ENCODE measurements at places on chromosomes 5 and 9.
A peak's percentile ranks its signal among the peaks of the same experiment; 100 is the strongest.

GRCh38 chr9:136117916-136118319, 757 bp downstream of the TMEM250 start:
- DNase-seq, result peak; percentile 58

DNA sequence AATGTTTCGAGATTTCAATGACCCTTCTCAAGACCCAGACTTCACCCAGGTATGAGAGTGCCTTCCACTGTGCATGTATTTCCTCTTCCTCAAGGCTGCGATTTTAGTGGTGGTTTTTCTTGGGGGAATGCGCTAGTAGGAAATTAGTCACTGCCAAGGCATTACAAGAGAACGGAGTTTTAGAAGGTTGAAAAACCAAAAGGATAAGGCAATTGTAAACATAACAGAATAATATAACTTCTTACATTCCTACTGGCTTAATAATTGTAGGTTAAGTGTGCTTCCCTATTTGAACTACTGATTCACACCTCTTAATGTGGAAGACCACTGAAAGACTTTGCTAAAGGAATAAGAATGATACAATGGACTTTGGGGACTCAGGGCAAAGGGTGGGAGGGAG, 38.9 kb downstream of the ACO1 start:
- DNase-seq, result no peak

- DNase-seq, result no peak
Measured at GRCh38 chr9:79384091-79384490, 187.7 kb upstream of the TLE4 start.

DNA sequence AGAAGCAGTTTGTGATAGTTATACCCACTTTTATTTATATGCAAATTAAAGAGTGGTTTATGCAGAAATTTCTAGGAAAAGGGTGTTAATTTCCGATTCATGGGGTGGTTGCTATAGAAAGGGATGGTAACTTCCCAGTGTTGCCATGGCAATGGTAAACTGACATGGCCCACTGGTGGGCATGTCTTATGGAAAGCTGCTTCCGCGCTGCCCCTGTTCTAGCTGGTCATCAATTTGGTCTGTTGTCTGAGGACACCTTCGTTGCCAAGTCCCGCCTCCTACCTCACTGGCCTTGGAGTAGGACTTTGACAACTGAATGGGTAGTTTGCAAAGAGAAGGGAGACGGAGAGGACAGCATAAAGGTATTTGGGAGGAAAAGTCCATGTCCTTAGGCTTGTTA, 74.0 kb upstream of the SMIM23 start:
- DNase-seq, result no peak

- DNase-seq, result no peak
Measured at GRCh38 chr5:155729684-155730059, 597.3 kb upstream of the SGCD start.

DNA sequence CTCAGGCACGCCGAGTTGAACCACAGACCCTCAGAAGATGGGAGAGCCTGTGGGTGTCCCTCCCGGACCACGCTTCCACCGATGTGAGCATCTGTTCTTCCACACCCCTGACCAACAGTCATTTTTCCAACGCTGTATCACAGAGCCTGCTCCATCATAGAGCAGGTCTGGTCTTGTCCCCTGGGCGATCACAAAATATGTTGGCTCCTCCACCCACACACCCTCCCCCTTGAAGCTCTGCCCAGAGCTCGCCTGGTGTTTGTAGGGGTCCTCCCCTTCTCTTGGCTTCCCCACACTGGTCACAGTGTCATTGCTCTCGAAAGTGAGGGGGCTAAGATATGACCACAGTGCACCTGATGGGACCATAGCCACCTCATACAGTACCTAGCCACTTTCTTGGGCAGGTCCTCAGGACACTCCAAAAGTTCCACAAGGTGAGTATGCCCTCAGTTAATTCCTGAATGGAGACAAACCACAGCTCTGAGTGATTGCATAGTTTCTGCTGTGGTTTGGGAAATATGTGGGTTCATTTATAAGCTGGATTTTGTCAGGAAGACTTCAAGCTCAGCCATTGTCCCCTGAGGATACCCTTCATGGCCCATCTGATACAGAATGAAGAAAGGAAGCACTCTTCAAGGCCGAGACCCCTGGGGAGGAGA, 3.5 kb upstream of the ZNF618 start:
- DNase-seq, result no peak

DNA sequence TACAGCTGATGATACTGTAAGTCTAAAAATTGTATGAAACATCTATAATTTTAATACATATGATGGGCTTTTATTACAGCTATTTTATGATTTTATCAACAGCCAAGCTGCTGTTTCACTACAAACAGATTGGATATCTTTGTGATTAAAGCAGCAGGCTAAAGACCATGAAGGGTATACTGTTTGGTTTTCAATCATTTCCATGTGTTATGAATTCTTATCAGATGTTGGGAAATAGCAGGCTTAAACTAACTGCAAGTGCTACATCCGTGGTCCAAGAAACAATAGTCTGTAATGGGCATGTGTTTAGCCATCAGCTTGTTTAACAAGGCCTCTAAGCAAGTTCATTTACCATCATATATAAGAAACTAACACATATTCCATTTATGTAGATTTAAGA, 107.5 kb downstream of the CWC27 start:
- no peak for DNase-seq

GRCh38 chr5:14161825-14162556, 18.8 kb downstream of the TRIO start:
- no peak for DNase-seq

DNA sequence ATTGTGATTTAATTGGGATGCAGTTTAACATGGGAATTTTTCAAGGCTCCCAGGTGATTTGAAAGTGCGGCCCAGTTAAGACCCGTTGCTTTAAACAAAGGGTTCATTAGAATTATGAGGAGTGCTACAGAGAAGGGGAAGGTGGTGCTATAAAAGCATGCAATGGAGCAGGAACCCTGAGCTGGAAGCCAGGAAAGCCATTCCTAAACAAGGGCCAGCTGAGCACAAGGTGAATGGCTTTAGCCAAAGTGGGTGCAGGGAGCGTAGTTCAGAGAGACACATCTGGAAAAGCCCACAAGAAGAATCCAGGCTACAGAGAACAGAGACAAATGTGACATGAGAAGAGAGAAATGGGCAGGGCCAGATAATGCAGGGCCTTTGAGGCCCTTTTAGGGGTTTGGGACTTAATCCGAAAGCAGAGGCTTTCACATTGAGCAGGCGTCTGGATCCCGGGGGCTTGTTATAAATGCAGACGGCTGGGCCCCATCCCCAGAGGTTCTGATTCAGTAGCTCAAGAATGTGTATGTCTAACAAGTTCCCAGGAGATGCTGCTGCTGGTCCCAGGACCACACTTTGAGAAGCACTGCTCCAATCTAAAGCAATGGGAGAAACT, 138.1 kb upstream of the WWC1 start:
- no peak for DNase-seq

DNA sequence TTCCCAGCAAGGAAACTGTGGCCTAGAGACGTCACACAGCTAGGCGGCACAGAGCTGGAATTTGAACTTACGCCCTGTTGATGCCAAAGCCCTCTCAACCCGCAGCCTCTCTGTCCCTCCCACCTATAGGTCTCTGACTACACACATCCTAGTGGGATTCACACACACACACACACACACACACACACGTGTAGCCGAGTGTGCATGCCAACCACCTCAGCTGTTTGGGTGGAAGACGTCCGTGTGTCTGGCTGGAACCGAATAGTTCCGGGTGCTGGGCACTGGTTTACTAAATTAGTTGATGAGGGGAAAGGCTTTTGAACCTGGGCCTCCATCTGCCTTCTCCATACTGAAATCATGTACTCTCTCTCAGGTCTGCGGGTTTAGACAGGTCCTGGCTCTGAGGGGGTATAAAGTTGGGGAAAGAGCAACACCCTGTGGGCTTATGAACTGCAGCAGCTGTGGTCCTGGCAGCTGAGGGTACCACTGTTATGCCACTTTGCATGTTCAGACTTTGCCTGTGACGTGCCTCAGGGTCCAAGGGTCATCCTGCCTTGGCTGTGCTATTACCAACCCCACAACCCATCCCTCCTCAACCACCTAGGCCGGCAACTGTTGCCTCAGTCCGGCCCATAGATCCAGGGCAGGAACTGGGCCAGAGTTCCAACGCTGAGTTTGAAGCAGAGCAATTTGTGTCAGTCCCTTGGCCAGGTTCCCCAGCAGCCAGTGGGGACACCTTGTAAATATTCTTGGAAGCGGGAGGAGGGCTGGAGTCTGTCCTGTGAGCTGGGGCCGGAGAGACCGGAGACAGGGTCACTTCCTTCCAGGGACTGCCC, 50.5 kb downstream of the PSD2 start:
- DNase-seq, result no peak

GRCh38 chr5:74638970-74639806, 1.3 kb downstream of the ENC1 start:
- DNase-seq, result peak; percentile 44

- DNase-seq, result no peak
Measured at GRCh38 chr5:140794595-140795258, at the start of gene PCDHA2. Gene PCDHA2 (plus strand): TSS chr5:140794852.

GRCh38 chr5:116498503-116499048, 76.0 kb downstream of the SEMA6A start:
- peak; percentile 36 for DNase-seq

- no peak for DNase-seq
Measured at GRCh38 chr5:96768708-96769251, 39.0 kb downstream of the ERAP1 start.

DNA sequence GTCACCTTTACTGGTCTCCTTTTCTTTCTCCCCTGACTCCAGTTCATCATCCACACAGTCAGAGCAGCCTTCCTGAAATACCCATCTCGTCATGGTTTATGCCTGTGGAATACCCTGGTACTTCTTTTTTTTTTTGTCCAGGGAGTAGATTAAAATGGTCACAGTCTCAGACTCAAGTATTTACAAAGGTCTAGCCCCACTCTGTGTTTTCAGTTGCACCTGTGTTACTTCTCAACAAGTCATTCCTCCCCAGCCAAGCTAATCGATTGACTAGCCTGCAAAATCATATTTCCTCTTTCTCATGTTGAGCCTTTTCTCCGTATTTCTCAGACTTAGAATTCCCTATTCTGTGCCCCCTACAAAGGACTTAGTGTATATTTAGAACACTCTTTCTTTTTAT, 155.2 kb upstream of the KCNN2 start:
- DNase-seq, result no peak

DNA sequence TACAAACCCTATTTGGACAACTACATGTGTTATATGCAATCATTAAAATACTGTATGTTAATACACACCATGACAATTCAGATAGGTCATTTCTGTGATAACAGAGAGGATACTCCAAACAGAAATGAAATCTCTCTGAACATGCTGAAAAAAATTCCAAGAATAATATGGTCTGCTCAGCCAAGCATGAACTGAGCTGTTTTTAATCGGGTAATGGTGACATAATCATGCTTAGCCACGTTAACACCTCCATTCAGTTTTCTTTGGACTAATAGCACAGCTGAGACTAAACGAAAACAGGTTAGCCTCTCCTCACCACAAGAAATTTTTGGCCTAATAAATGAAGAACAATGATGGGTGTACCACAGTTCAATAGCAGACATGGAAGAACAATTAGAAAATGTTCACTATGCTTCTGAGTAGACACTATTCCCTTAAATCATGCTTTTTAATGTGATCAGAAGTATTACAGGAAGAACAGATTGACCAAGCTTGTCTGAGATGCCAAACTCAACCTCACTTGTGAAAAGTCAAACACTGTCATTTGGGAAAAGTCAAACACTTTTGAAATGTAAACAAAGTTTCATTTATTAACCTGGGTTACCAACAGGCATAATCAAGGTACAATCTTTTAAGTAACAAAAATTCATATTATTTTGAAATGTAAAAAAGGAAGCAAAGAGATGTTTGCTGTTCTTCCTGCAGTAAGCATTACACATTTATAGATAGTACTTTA, 19.4 kb downstream of the RAB14 start:
- no peak for DNase-seq

DNA sequence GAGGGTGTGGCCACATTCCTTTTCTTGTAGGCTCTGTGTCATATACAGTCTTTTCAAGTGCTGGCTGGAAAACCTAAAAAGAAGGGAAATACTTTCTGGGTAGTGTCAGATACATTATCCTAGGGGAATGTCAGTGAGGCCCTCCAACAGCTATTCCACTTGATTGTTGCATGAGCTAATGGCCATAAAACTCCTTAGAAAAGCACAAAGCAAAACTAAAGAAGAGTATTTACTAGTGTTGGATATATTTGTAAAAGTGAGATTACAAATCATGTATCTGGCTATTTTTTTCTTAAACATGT, 829 bp downstream of the ANXA1 start:
- no peak for DNase-seq

- DNase-seq, result no peak
Measured at GRCh38 chr5:40374853-40375252, 304.9 kb upstream of the PTGER4 start.

DNA sequence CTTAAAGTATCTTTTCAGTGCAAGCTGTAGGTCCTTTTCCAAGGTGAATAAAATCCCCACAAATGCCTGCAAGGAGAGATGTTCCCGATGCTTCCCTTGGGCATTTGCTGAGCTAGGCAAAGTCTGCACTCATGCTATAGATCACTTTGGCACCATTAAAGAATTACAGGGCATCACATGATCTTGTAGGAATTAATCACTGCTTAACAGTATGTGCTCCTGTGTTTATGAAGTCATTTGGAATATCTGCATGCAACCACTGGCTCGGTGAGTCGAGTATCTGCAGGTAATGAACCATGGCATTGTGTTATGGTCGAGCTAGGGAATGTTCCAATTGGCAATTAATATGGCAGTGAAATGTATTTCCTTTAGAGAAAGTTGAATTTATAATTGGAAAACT, 615.1 kb downstream of the TLE1 start:
- no peak for DNase-seq

GRCh38 chr5:35908814-35909213, 29.6 kb downstream of the CAPSL start:
- DNase-seq, result no peak

GRCh38 chr5:96569332-96569731, 92.8 kb upstream of the CAST start:
- no peak for DNase-seq

DNA sequence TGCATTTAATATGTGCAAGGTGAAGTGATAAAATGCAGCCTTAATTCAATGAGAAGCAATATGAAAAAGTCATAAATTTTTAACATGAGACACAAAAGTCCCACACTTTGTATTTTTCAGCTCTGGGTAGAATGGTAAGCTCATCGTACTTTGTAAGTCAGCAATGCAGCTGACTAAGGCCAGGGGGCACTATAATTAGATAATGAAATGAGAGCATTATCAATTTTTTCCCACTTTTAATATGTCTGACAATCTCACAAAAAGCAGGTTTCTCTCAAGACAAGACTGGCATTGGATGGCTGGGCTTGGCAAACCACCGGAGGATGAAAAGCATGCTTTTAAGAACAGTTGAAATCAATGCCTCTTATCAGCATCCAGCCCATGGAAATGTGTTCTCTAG, 162.8 kb downstream of the FAM174A start:
- DNase-seq, result no peak

DNA sequence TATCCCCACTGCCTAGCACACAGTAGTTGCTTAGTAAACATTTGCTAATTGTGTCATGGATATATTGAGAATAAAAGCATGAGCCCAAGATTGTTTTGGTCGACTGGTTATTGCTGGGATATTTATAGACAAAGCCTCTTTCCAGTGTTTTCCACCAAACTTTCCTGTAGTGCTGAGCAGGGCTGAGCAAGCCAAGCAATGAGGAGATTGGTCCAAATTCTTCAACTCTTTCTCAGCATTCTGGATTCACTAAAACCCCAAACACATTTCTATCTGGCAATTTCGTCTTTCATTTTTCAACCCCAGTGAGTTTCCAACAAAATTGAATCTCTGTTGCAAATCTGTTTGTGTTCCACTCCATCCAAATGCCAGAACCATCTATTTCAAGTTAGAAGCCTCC, 31.9 kb upstream of the TARS1 start:
- no peak for DNase-seq
